T-helper 2 cell treated with Interferon-gamma antibody and Interleukin-4, amounts not matched to agents 5 μg/mL and 100 μg/mL, for 36 hours (primary cell): ENCODE measurements at places on chromosomes 3 and 15.

GRCh38 chr3:161349529-161350312 lies 21.6 kb downstream of the SPTSSB start:
- DNase-seq, result no peak

DNA sequence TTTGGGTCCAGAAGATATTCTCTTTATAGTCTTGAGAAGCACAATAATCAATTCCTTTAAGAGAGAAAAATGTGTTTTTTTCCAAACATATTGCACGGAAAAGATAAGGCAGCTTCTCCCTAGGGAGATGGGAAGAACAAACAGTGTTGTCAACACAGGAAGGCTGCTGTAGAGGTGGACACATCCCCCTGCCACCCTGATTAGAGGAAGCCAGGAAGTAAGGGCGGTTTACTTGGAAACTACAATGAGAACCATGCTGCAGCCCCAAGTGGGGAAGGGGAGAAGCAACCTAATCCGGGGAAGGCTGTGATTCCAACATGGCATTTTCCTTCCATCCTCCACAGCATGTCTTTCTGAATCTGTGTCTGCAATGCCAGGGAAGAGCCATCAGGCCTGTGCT lies 256.9 kb upstream of the TGFBR2 start:
- no peak for DNase-seq

GRCh38 chr3:50203809-50204803 lies 965 bp upstream of the SLC38A3 start:
- no peak for DNase-seq

DNA sequence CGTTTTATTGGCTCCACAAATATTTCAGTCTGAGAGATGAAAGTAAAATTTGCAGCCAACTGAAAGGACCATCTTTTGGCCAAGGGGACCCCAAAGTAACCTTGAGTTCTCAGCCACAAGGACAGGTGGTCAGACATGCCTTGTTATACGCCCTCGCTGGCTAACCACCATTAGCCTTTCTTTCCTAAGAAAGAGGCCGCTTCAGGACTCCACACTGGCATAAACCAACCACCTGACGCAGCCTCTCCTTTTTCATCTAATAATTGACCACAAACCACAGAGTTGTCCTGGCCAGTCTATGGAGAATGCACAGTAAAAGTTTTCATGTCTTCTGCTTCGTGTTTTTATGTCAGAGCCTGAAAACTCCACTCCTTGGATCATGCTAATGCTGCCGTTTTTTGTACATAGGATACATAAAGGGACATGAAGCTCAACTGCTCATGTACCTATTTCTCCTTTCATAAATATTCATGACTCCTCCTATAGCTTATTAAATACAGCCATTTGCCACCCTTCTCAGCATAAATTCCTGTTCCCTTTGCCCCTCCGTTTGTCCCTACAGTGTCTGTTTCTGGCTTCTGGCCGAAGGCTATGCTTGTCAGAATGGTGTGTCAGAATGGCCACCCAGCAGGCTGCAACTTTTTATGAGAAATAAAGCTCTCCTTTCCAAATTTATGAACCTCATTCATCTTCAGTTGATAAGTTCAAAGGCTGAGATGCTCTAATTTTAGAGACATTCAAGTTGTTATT lies 374.1 kb upstream of the RBMS3 start:
- no peak for DNase-seq

GRCh38 chr3:186281176-186281575 lies 80.9 kb downstream of the DGKG start:
- no peak for DNase-seq

DNA sequence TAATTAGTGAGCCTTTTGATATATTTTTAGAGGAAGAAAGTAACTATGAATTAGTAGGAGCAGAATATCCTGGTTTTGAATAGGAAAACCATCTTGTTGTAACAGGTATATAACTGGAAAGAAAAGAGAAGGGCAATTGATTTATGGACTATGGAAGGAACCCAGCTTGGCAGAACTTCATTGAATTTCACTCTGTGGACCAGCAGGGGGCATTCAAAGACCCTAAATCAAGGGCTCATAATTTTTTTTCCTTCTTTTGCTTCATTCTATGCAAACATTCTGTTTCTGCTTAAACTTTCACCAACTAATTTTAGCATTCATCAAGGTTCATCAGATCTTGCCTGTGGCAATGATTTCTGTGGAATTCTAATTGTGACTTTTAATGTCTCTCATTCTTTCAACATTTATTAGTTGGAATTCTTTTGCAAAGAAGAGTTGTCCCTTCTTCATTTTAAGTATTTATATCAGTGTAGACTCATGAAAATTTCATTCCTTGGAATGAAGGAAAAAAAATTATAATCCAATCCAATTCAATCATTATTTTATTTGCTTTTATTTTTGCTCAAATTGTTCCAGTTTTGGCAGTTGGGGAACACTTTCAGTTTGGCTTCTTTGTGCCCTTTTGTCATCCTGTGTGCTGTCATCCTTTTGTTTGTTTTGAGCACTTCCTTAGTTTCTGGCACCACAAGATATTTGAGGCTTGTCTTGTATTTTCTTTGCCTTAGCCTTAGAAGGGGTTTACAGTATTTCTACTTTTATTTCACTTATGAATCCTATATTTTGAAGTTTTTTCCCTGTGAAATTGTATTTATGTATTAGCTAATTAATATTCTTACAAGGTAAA lies 30.4 kb downstream of the NXPE3 start:
- DNase-seq, result no peak

DNA sequence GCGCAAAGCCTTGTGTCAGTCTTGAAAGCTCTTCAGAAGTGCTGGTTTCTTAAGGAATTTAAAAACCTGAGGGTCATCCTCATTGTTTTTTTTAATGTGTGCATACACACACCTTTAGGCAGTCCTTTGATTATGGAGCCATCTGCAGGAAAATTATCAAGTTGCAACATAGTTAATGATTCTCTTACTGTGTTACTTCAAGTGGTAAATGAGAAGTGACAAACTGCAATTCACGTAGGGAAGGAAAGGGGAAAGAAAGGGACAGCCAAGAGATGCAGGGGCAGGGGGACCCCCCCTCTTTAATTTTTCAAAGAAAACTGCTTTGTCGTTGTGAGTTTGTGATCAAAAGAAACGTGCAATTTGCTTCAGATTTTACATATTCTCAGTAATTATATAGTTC lies 162.4 kb upstream of the CGNL1 start:
- no peak for DNase-seq

DNA sequence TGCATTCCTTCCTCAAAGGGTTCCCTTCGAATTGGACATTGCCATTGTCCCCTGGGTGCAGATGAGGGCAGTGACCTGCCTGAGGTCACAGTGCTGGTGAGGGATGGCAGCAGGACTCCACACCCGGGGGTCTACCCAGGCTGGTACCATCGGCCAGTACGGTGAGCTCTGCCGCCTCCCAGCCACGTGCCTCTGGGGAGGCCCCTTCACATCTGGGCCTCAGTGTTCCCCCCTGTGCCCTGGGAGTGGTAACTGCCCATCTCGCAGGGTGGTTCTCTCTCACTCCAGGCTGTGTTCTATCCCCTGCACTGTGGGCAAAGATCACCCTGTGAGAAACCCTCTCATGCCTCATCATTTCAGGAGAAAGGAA lies 99.4 kb upstream of the IQSEC1 start:
- DNase-seq, result no peak

DNA sequence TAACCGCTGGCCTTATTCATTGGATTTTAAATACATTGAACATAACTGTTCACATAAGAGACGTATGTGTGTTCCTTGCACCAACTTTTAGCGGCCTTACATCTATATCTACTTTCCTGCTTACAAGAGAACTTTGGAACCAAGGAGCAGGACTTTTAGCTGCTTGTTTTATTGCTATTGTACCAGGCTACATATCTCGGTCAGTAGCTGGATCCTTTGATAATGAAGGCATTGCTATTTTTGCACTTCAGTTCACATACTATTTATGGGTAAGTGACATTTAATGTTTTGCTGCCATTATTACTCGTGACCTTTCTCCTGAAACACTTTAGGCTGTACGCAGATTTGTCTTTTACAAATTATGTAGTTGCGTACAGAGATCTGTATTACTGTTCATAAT lies 47.1 kb downstream of the STT3B start:
- no peak for DNase-seq
